Stimulated activated CD4-positive, alpha-beta T cell treated with anti-CD3 and anti-CD28 coated beads, Interleukin-15, amount 100 ng/mL, for 48 hours (primary cell): ENCODE measurements at places on chromosomes 16 and 17.
A peak's percentile ranks its signal among the peaks of the same experiment; 100 is the strongest.

- DNase-seq = no peak
These were observed 45.1 kb downstream of the YPEL2 start for GRCh38 chr17:59376506-59376905.

GRCh38 chr17:47057830-47058229 lies 78.8 kb upstream of the RPRML start:
- no peak for DNase-seq

DNA sequence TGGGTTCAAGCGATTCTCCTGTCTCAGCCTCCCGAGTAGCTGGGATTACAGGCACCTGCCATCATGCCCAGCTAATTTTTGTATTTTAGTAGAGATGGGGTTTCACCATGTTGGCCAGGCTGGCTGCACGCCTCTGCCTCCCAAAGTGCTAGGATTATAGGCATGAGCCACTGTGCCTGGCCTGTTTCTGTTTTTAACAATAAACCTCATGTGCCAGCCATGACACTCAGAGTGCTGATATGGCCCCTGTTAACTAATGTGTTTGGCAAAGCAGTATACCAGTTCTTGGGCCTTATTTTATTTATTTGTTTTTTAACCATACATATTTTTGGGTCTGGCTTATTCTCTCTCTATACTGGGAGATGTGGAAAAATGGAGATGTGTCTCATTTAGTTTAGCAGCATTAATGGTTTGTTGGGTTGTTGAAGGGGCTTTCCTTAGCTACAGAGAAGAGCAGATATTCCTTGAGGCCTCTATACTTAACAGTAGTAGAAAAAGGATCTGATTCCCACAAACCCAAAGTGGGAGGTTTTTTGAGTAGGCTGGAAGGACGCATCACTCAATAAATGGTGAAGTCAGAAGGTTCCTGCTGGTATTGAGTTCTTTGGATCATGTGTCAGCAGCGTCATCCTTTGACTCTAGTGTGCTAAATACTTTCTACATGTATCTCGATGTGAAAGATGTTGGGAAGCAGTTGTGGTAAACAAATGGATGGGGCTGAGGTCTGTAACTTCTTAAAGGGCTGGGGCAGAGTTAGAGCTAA lies 16.2 kb upstream of the CDK5R1 start:
- no peak for DNase-seq

GRCh38 chr17:35963663-35964062 lies 17.6 kb downstream of the CCL16 start:
- DNase-seq = no peak

- no peak for DNase-seq
These were observed 108.9 kb upstream of the IRX5 start for GRCh38 chr16:54821731-54822130.

GRCh38 chr16:27400751-27401620 lies 988 bp upstream of the IL21R start:
- no peak for DNase-seq

GRCh38 chr16:24853169-24853824 lies 7.5 kb downstream of the SLC5A11 start:
- DNase-seq = no peak

DNA sequence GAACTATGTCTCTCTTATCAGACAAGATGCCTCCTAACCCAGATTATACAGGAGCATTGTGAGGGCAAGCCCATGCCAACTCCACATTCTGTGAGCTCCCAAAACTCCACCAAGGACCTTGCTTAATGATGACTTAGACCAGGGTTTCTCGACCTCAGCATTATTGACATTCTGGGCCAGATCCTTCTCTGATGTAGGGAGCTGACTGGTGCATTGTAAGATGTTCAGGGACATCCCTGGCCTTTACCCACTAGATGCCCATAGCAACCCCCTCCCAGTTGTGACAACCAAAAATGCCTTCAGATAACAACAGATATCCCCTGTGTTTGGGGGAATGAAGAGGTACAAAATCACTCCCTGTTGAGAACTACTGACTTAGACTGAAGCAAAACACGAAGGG lies 43.6 kb downstream of the HOXB1 start:
- no peak for DNase-seq

GRCh38 chr17:68449021-68449739 lies 8.1 kb downstream of the WIPI1 start:
- no peak for DNase-seq

- DNase-seq = no peak
These were observed 4.7 kb upstream of the DDX19A start for GRCh38 chr16:70342016-70342415.

DNA sequence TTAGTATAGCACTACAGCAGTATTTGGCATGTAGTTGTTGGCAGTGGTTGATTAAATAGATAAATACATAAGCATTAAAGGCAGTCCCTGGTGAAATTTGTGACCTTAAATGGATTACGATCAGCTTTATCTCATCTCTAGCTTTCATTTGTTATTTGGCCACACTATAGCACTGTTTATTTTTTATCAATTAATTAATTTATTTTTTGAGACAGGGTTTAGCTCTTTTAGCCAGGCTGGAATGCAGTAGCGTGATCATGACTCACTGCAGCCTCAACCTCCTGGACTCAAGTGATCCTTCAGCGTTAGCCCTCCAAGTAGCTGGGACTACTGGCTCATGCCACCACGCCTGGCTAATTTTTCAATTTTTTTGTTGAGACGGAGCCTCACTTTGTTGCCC lies 18.7 kb upstream of the ARHGAP17 start:
- no peak for DNase-seq

DNA sequence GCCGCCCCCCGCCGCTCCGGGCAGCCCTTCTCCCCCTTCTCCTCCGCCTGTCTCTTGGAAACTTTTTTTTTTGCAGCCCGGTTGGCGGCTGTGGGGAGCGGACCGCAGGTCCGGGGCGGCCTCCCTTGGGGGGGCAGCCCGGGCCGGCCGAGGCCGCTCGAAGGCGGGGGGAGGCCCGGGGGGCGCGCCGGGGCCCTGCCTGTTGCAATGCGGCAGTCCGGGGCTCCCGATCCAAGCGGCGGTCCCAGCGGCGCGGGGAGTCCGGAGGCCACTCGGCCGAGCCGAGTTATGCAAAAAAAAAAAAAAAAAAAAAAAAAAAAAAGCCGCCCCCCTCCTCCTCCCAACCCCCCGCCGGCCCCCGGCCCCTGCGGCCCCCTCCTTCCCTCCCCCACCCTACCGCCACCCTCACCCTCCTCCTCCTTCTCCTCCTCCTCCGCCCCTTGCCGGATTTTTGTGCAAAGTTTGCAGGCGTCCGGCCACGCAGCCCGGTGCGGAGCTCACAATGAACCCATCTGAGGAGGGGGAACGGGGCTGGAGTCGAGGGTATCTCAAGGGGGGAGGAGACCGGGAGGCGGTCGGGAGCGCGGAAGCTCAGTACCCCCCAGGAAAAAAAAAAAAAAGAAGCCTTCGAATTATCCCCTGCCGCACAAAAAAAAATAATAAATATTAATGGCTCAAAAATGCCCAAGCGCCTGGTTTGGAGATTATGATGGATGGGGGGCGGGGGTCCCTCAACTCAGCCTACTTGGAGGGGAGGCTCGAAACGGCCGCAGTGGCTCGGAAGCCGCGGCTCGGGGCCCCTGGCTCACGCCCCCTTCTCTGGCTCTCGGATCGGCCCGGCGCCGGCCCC lies at the start of gene ZNF423:
ZNF423 (minus strand) TSS at position 291 of the 850 bp plus-strand sequence. CDS start 338 bp downstream, outside the sequence.
- no peak for DNase-seq

GRCh38 chr17:30104575-30105339 lies 11.9 kb upstream of the NSRP1 start:
- DNase-seq = peak; percentile 57

DNA sequence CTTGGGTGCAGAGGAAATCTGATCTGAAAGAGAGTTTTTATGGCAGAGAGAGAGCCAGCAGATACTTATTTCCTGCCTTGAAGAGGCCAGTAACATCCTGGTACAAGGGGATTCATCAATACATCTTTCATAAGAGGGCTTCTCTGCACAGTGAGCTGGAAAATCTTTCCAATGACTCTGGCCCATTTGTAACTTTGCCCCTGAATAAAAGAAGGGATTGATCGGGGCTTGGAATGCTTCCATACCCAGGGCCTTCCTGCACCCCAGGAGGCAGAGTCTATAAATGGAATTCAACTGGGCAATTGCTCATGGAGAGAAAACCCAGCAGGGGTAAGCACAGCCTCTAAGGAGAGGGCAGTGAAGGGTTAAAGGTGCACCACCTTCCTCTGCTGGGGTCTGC lies 163.3 kb downstream of the XYLT1 start:
- no peak for DNase-seq

GRCh38 chr17:82440469-82440981 lies 10.0 kb downstream of the CYBC1 start:
- DNase-seq = no peak

GRCh38 chr17:58043221-58044181 lies 36.5 kb upstream of the SRSF1 start:
- no peak for DNase-seq

GRCh38 chr16:71264299-71264698 lies 24.9 kb downstream of the CMTR2 start:
- no peak for DNase-seq

GRCh38 chr17:56260376-56261002 lies 107.2 kb downstream of the ANKFN1 start:
- no peak for DNase-seq

DNA sequence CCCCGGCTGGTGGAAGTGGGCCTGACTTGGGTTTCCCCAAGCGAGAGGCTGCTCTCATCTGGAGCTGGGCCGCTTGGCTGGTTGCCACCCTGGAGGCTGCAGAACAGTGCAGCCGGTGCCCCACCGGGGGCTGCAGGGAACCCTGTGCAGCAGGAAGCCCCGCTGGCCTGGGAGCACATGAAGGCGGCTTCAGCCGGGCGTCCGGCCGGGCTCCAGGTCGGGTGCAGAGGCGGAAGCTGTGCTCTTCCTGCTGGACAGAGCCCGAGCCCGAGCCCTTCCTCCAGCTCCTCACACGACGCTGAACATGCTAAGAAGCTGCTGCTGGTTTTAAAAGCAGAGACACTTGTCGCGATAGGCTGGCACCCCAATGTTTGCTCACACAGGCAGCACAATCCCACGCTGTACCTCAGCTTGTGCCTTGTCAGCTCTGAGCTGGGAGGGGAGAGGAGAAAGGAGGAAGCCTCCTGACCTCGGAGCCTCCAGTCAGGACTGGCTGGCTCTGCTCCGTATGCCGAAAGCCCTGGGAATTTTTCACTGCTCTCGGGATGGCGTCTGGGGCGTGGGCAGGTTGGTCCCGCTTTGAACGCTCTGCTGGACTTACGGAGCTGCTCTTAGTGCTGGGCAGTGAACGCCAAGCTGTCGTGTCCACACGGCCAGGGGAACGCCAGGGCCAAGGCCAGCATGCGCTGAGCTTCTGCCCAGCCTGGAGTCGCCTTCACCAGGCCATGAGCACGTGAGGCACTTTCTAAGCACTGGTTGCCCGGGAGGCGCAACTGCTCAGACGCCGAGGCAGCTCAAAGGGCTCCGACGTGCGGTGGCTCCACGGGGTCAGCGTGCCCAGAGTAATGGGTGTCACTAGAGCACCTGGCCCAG lies 8.8 kb downstream of the CDK5R1 start:
- DNase-seq = no peak

GRCh38 chr16:78462288-78463208 lies 363.1 kb downstream of the WWOX start:
- DNase-seq = no peak

DNA sequence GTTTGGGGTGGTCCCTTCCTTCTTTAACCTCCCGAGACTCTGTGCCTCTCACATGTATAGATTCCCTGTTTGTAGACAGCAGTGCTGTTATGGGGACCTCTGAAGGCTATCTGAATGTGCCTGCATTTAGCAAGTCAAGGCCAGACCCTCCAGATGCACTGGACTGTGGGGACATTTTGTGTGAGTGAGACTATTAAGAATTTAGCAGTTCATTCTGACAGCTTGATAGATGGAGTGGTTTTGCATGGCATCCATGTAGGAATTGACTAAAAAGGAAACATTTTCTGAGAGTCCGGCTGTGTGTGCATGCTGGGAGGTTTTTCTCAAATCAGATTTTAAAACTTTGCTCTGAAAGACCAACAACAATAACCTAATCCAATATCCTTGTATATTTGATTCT lies 226.3 kb downstream of the MSI2 start:
- DNase-seq = no peak

- DNase-seq = no peak
These were observed 76.4 kb upstream of the TBX2 start for GRCh38 chr17:61323003-61323908.

DNA sequence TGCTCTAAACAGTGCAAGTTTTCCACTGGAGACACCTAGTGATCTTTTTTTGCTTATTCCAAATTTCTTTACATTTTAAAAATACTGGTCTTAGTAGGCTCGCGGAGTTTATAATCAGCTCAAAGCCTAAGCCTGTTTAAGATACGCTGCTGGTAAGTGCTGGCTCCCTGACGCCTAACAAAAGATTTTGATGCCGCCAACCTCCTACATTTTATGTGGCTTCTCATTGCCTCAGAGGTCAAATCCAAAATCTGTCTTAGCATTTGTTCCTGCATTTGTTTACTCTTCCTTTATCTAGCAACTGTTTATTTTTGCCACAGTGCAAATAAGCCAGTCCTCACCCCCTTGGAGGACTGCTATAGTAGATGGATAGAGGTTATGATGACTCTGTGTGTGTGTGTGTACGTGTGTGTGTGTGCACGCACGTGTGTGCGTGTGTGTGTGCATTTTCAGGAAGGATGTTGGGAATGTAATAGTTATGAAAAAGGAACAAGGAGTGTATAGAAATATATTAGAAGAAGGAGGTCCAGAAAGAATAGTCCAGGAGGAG lies 24.8 kb downstream of the HS3ST3B1 start:
- no peak for DNase-seq

DNA sequence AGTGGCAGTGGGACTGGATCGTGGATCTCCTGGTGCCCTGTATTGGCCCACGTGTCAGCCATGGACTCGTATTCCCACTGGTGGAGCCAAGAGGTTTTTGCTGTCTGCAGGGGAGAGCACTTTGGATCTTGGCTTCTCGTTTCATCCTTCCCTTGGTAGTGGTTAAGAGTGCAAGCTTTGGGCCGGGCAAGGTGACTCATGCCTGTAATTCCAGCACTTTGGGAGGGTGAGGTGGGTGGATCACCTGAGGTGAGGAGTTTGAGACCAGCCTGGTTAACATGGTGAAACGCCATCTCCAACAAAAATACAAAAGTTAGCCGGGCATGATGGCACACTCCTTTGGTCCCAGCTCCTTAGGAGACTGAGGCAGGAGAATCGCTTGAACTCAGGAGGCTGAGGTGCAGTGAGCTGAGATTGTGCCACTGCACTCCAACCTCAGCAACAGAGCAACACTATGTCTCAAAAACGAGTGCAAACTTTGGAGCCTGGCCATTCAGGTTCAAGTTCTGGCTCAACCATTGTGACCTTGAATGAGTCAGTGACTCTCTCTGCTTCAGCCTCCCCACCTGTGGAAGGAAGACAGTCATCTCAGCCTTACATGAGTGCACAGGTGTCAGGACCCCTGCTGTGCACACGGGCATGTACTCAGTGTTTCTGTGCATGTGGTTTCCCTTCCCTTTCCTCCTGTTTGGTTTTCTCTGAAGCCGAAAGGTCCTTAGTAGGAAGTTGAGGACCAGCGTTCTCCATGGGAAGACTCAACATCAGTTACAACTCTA lies 57.4 kb downstream of the PLCG2 start:
- no peak for DNase-seq
